ENCODE measurements at places on chromosomes 16 and 17.

- peak; percentile 85 for DNase-seq
Observed at GRCh38 chr16:84718-85406, 6.8 kb downstream of the MPG start.

GRCh38 chr16:71540-72401 is 660 bp downstream of the RHBDF1 start:
- DNase-seq: peak; percentile 95

GRCh38 chr17:57808882-57809281 is 41.0 kb downstream of the MRPS23 start:
- no peak for DNase-seq

DNA sequence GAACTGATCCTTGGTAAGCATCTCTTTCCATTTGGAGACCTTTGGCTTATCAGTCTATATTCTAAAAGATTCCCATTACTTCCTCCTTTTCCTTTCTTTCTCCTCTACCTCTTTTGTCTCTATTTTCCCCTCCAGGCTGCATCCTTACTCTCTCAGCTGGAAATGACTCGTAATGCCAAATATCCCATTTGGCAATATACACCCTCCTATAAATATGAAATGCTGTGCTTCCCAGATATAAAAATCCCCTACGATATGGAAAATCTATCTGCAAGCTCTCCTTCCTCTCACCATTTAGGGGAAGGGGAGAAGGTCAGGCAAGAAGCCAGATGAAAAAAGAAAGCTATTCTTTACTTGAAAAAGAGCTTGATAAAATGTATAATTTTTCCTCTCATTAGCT is 39.9 kb downstream of the XPO6 start:
- DNase-seq: no peak

DNA sequence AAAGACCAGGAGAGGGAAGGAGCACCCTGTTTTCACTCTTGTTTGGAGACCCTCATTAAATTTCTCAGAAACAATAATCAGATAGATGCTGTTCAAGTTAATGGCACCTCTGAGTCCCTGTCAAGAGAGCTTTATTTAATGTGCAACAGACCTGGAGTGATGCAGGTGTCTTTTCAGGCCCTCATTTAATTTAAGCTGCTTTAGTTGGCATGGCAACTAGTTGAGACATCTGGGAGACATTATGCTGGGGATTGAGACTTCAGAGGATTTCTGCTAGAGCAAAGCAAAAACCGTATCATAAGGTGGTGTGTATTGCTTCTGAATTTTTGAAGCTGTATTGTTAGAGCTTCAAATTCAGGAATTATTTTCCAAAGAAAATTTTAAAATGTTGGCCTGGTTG is 108.5 kb downstream of the NLK start:
- DNase-seq: no peak

GRCh38 chr16:69406780-69407331 is 17.6 kb upstream of the CYB5B start:
- no peak for DNase-seq

DNA sequence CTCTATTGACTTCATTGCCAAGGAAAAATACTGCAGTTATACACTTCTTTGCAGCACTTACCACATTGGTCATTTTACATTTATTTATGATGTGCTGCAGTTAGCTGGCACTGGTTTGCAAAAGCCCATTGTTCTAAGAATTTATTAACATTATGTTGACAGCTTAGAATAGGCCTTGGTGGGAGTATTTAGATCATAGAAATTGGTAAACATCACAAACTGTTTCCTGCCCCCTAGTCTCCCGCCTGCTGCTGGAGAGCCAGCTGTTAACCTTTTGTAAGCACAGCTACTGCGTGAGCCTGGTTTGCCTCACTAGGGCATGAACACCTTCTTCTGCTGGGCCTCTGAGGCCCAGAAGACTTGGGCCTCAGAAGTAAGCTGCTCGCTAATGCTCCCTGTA is 651.4 kb upstream of the GOT2 start:
- DNase-seq: no peak

All from suprapubic skin (tissue), 4 donors.